Fibroblast of skin of left biceps (primary cell): ENCODE measurements at places on chromosomes 3 and 15.

- DNase-seq, result no peak
Measured at GRCh38 chr15:74889390-74889882, 406 bp upstream of the MPI start.

DNA sequence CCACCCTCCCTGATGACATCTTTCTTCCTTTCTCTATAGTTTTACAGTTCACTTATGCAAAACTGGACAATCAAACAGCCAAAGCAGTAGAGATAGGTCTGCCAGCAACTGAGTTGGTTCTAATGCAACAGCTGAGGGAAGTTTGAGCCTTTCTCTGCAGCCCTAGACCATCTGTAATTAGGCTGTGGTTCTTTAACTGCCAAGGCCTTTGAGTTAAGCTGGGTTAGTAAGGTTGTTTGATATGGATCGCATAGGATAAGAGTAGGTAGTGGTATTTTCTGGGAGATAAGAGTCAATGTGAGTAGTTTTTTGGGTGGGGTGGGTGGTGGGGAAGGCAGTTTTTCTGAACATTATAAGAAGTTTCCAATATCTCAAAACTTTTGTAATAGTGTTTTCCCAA lies 3.0 kb downstream of the RPL39L start:
- no peak for DNase-seq

- DNase-seq, result no peak
Measured at GRCh38 chr15:35911052-35911777, 365.2 kb upstream of the DPH6 start.

- peak; percentile 32 for DNase-seq
Measured at GRCh38 chr3:63351159-63352007, 73.3 kb downstream of the SYNPR start.

DNA sequence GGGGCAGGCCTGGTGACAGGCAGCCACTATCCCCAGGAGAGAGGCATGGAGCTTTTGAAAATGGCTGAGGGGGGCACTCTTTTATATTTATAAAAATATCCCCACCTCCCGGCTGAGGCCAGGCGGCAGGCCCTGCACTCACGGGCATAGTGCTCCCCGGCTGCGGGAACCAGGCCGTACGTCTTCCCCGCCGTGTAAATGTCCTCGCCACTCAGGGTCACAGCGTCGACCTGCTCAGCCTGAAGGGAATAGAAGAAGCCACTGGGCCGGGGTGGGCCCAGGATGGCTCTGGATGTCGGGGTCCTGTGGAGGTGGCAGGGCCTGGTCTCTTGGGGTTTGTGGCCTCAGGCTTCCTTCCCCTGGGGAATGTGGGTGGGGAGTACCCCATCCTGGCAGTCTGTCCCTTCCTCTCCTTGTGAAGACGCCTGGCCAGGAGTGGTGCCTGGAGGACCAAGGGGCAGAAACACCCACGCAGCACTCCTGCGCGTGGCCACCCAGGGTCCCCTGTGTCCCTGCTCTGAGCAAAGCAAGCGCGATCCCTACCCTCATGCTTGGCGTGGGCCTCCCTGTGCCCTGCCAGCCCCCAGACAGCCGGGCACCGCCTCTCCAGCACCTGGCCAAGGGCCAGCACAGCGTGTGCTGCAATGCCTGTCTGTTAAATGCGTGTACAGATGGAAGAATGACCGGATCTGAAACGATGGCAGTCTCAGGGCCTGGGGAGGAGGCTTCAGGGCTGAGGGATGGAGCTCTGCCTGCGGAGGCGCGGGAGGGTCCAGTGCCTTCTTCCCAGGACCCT lies 18.9 kb downstream of the MELTF start:
- no peak for DNase-seq

DNA sequence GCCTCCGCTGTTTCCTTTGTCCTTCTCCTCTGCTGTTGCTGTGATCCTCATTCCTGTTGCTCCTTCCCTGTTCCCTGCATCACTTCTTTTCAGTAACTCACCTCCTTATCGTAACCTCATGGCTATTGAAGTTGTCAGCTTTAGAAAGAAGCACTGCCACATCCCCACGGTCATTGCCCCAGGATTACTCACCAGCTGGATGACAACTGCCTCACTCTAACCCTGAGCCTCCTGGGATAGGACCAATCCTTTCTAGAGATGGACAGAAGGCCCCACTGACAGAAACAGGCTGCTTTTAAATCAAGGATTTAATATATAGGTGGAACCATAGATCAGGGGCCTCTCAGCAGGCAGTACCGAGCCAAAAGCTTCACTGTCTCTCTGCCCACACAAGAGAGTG lies 4.1 kb downstream of the FHIT start:
- no peak for DNase-seq

DNA sequence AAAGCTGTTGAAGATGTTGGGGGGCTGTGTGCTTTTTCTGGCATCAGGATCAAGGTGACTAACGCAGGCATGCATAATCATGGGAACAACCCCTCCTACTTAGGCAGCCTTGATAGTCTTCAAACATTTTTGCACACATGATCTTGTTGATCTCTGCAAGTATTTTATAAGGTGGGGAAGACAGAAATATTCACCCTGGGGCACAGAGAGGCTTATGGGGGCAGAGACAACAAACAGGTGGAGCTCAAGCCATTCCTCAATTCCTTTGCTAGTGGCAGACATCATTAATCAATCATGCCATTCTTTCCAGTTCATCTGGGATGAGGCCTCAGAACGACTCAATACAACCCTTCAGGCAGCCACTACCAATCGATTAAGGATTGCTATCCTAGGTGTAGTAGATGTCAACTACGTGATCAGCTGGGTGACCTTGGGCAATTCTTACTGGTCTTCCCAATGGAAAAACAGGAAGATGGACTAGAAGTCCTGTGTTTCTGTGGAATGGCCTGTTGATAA lies 110.3 kb upstream of the SMAD3 start:
- no peak for DNase-seq

DNA sequence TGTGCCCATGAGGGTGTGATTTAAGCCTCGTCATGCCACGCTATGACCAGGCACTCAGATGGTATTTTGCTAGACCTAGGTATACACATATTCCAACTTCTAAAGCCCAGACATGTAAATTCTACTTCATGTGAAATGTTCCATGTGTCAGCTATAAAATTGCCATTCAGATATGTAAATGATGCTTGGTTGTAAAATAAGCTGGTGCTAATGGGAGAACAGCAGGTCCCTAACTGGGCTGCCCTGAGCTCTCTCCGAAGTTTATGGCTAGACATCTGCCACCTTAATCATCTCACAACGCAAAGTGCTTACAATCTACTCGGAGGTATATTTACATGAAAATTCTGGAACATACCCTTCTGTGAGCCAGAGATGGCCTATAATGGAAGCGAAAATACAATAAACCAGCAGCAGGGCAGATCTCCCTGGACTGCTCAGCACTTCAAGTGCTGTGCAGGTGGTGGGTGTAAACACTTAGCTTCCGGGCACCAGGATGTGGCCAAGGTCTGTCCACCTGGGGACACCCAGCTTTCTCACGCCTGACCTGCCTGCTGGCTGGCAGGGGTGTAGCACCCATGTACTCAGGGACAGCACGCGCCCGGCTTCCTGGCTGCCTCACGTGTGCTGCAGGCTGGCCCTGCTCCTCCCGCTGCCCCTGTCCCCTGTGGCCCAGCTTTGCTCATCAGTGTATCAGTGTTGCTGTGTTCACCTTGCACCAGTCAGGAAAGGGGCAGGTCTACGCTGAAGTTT lies 82.0 kb downstream of the CHDH start:
- DNase-seq, result no peak

DNA sequence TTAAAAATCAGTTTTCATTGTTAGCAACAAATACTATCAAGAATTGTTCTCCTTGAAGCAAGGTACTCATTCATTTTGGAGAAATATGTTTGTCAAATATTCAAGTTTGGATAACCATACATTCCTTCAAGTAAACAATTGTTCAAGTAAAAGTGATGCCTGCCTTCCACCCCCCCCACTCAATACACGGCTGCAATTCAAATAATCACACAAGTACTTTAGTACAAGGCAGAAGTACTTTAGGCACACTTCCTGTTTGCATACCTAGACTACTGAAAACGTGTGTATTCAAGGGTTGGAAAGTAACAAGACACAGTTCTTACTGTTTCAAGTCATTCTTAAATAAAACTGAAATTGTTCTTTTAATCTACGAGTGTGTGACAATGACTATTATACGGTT lies 45.4 kb downstream of the TJP1 start:
- DNase-seq, result no peak

DNA sequence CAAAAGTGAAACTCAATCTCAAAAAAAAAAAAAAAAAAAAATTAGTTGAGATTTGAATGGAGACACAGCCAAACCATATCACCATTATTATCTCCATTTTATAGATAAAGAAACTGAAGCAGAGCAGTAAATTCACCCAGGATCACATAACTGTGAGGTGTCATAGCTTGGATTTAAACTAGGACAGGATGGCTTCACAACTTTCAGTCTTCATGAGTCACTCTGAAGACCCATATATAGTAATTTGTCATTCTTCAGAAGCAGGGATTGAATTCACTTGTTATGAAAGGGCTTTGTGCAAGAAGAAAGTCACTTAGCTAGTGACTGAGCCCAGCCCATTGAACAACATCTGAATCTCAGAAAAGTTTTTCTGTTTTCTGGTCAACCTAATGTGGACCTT lies 60.5 kb upstream of the LRIG1 start:
- no peak for DNase-seq

GRCh38 chr15:100244796-100245486 lies 96.8 kb downstream of the ADAMTS17 start:
- no peak for DNase-seq

DNA sequence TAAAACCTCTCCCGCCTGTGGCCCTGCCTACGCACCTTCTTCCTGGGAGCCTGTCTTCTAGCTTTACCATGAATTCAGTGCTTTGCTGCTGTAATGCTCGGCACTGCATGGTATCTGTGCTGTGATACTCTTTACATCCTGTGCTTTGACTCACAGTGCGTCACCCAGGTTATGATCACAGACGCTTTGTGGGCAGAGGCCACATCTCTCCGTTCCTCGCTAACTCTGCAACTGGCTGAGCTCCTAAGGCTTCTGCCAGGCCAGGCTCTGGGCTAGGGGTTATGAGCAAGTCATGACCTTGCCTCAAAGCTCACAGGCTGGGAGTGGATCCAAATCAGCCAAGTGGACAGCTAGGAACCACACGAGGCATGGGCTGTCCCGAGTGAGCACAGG lies 23.2 kb downstream of the SPTBN5 start:
- DNase-seq, result no peak

DNA sequence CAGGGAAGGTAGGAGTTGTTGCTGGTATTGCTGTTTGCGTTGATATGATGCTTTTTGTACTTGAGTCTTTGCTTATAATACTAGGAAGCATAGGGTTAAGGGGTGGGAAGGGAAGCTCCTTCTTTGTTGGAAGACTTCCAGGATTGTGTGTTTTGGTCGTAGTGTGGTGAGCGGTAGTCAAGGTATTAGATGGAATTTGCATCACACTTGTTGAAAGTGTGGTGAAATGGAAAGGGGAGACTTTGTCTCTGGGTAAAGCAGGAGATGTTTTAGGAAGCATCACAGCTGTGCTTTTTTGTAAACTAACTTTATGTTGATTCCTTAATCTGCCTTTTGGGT lies 14.9 kb downstream of the IGSF10 start:
- no peak for DNase-seq

GRCh38 chr3:14649466-14649865 lies 2.1 kb upstream of the CCDC174 start:
- DNase-seq, result no peak

DNA sequence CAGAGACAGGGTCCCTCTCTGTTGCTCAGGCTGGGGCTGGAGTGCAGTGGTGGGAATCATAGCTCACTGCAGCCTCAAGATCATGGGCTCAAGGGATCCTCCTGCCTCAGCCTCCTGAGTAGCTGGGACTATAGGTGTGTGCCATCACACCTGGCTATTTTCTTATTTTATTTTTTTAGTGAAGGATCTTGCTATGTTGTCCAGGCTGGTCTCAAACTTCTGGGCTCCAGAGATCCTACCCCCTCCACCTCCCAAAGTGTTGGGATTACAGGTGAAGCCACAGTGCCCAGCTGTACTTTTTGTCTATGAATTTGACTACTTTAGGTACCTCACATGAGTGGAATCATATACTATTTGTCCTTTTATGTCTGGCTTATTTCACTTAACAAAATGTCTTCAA lies 49.1 kb upstream of the SPPL2A start:
- no peak for DNase-seq

DNA sequence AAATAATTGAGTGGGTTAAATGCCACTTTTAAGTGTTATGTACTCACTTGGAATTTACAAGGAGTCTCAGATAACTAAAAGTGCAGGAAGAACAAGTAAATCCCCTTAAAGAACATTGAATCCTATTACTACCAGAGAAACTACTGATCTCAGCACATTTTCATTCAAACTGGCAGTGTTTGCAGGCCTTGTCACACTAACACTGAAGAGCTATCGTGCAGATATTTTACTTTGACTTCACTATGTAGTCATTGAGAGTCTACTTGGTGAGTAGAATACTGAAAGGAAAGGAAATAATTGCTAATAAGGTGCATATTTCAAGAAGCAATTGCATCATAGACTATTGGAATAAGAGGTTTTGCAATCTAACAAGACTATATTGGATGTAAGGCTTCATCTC lies 721.4 kb upstream of the CBLB start:
- no peak for DNase-seq

GRCh38 chr3:15654891-15655290 lies 53.3 kb downstream of the BTD start:
- DNase-seq, result no peak

DNA sequence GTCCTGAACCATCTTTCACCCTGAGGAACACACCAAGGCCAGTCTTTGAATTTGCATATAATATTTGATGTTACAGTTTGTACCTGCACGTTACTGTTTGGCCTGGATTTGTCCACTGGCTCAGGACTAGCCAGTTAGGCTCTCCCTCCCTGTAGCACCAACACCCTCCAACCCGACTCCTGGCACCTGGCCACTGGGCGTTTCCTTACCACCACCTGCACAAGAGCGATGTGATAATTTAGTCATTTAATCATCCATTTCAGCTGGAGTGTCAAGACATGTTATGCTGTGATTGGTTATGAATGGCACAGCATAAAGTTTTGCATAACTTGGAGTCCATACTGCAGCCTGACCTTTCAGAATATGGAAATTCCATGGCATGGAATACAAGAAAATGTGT lies 242.4 kb downstream of the KCNMB2 start:
- DNase-seq, result no peak

DNA sequence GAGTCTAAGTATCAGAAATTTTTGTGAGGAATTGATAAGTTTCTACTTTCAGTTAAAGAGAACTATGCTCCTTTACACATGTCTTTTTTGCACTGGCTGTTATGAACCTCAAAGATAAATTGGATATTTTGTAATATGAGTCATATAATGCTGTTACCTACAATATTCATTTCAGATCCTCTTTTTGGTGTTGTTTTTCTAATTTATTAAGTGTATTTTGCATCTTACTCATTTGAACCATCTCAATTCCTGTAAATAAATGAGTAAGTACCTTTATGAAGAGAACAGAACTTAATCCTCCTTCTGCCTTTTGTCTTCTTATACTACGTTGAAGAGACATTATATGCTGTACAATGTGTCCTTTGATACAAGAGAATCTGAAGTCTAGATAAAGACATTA lies 74.4 kb downstream of the ZIC1 start:
- DNase-seq, result no peak

DNA sequence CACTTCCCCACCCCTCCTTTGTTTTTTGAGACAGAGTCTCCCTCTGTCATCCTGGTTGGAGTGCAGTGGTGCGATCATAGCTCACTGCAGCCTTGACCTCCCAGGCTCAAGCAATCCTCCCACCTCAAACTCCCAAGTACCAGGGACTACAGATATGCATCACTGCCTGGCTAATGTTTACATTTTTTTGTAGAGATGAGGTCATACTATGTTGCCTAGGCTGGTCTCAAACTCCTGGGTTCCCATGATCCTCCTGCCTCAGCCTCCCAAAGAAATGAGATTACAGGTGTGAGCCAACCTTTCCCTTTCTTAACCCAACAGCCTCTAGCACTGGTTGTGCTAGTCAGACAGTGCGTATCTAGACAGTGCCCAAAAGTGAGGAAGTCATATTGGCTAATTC lies 6.4 kb upstream of the GATM start:
- DNase-seq, result no peak
